Neuronal stem cell (in vitro differentiated cells): ENCODE measurements at places on chromosomes 16 and 17.

GRCh38 chr17:81994593-81995462, 17.4 kb downstream of the ASPSCR1 start:
- DNase-seq, result no peak

GRCh38 chr17:48027322-48027981, 10.1 kb downstream of the COPZ2 start:
- DNase-seq, result no peak

DNA sequence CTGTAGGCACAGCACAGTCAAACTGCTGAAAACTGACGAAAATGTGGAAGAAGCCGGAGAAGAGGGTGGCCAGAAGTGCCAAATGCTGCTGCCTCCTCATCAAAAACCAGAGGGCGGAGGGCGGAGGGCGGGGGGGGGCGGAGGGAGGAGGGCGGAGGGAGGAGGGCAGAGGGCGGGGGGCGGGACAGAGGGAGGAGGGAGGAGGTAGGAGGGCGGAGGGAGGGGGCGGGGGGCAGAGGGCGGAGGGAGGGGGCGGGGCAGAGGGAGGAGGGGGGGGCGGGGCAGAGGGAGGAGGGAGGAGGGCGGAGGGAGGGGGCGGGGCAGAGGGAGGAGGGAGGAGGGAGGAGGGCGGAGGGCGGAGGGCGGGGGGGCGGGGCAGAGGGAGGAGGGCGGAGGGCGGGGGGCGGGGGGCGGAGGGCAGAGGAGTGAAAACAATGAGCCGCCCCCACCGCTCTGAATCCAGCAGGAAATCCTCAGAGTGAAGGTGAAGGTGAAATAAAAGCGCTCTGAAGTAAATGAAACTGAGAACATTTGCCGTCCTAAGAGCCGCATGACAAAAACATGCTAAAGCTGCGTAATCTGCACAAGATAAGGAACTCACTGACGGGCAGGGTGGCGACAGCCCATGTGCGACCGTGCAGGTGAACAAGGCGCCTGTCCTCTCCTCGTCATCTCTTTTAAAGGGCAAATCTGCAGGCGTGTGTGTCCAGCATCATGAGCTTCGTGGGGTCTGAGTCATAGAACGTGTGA, 22.6 kb upstream of the CBFA2T3 start:
- no peak for DNase-seq

GRCh38 chr16:89422527-89422904, 67.8 kb downstream of the ANKRD11 start:
- DNase-seq, result no peak

- DNase-seq, result no peak
Observed at GRCh38 chr17:42422412-42422957, 571 bp downstream of the CAVIN1 start.

- DNase-seq, result no peak
Observed at GRCh38 chr17:6639586-6640535, 650 bp downstream of the KIAA0753 start.

DNA sequence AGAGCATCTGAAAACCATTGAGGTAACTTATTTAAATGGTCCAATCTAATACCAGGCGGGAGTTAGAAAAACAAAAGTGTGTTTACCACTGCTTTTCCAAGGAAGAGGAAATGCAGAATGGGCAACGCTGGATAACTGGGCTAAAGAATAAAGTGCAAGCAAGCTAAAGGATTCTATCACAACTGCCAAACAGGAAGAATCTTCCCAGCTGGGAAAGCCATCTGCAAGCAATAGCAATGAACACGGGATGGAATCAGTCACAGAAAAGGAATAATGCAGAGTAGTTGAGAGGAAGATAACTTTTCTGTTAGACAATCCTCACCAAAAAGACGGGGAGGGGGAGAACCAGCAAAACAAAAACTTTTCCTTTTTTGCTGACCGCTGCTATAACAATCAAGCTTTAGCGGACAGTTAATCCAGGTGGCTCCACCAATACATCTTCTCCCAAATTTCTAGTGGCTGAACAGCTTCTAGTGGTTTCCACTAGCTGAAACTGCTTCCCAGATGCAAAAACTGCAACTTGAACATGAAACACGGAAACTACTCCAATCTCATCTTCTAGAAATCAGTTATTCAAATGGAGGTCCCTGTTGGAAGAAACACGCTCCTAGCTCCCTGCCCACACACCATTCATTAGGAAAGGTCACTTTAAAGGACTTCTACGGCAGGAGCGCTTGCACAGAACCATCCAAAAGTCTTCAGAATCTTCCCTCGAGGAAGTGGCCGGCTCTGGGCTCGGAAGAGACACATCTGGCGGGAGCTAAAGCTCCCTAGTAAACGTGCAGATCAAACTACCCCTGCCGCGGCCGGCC, 929 bp downstream of the TMEM11 start:
- DNase-seq, result no peak

GRCh38 chr17:81514489-81514738, 1.8 kb upstream of the ACTG1 start:
- no peak for DNase-seq

DNA sequence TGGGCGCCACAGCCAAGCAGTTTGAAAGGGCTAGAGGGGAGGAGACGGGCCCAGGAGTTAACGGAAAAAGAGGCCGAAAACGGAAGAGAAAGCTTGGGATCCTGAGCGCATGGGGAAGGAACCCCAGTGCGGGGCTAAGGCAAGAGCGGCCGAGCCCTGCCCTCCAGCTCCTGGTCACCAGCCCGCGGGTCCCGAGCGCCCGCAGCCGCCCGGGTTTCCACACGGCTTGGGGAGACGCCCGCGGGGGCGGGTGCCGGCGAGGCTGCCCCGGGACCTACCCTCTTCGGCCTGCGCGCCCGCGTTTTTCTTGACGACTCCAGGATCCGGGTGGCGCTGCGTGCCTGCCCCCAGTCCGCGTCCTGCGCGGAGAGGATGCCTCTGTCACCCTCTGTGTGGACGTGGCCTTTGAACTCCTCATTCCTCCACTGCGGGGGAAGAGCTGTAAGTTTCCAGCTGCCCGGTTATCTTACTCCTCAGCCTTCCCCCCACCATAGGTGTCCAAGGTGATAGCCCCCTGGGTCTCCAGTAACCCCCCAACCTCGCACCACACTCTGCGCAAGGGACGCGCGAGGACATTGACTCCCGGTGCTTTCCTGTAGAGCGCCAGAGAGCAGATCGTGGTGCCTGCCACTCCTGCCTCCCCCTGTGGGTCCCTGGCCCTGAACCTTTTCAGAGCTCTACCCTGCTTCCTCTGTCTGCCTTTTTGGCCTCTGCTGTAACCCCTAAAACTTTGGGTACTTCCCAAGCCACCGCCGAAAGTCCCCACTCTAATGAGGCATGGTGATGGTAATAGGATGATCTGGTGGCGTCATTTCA, 1.7 kb upstream of the CDH11 start:
- DNase-seq, result no peak

GRCh38 chr17:38685491-38685890, 10.7 kb upstream of the EPOP start:
- DNase-seq, result no peak

DNA sequence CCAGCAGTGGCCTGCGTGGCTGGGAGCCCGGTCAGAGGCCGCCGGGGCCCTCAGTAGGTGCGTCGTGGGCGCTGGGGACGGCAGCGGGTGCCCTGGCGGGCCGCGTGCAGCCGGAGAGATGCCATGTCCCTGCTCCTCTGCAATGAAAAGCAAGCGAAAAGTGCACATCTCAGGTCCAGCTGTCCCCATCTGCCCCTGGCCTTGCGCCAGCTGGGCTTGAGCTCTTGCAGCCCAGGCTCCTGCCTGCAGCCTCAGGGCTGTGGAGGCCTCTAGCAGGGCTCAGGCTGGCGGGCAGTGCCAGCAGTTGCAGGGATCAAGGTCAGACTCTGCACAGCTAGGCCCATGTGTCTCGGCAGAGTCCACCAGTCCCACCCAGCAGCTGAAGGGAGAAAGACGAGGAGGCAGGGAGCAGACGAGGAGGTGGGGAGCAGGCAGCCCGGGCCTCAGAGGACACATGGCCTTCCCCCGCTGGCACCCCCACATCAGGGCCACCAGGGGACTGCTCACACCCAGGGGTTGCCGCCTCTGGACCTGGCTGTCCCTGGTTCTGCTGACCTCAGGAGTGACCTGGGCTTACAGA, 11.2 kb downstream of the SLC16A3 start:
- no peak for DNase-seq

DNA sequence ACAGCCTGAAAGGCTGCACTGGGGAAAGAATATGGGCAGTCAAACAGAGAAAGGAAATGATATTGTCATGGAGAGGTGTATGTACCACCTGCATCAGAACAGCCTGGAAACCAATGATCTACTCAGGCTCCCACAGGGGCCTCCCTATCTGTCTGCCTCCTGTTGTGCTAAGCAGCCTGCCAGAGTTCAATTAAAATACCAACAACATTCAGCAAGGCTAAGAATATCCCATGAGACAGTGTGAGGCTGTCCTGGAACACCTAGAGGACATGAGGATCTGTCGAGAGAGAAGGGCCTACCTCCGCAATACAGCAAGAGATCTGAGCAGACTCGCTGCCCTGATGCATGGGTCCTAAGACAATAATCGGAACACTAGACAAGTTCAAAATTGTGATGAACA, 8.4 kb downstream of the FXR2 start:
- DNase-seq, result no peak

GRCh38 chr17:56694825-56695224, 101.3 kb downstream of the NOG start:
- no peak for DNase-seq

- DNase-seq, result no peak
Observed at GRCh38 chr16:19704321-19705145, 13.5 kb downstream of the KNOP1 start.

GRCh38 chr17:34226744-34227034, 28.4 kb upstream of the CCL2 start:
- DNase-seq, result no peak

GRCh38 chr17:63232565-63233310, 213.4 kb downstream of the CYB561 start:
- no peak for DNase-seq

DNA sequence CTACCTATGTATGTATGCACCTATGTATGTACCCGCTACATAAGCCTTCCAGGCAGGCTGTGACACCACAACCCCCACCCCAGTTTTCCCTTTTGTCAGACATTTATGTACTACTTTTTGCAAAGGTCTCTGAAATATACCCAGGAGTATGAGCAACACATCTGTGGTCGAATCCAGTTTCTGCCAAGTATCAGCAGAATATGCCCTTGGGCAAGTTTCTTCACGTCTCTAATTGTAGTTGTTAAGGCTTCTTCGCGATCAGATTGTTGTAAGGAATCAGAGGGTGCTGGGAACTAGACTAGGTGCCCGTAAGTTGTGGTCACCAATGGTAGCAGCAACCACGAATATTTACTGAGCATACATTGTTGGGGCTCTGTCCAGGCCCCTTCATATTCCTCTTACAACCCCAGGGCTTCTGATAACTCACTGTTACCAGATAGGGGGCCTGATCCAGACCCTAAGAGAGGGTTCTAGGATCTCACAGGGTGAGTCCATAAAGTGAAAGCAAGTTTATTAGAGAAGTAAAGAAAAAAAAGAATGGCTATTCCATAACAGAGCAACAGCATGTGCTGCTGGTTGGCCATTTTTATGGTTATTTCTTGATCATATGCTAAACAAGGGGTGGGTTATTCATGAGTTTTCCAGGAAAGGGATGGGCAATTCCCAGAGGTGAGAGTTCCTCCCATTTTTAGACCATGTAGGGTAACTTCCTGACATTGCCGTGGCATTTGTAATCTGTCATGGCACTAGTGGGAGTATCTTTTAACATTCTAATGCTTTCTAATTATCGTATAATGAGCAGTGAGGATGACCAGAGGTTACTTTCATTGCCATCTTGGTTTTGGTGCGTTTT, 16.6 kb downstream of the NUDT7 start:
- no peak for DNase-seq

- DNase-seq, result no peak
Observed at GRCh38 chr16:5069854-5070253, 1.8 kb upstream of the ALG1 start.

GRCh38 chr16:87054856-87055255, 262.3 kb downstream of the C16orf95 start:
- DNase-seq, result no peak

DNA sequence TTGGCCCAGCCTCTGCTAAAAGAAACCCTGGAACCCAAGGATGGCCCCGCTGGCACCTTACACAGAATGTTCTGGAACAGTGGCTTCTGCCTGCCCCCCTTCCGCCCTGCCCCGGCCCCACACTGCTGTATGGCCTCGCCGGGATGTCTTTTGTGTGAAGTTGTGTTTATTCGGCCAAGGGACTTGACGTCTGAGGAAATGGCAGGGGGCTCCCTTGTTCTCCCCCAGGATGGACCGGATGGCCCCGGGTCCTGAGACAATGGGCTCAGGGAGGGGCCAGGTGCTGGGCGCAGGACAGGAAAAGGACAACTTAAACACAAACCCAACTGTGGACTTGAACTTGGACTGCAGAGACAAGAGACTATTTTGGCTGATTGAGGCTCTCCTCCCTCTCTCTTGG, 81.6 kb upstream of the GSE1 start:
- DNase-seq, result no peak

GRCh38 chr16:10613785-10614485, 33.5 kb upstream of the EMP2 start:
- DNase-seq, result no peak

DNA sequence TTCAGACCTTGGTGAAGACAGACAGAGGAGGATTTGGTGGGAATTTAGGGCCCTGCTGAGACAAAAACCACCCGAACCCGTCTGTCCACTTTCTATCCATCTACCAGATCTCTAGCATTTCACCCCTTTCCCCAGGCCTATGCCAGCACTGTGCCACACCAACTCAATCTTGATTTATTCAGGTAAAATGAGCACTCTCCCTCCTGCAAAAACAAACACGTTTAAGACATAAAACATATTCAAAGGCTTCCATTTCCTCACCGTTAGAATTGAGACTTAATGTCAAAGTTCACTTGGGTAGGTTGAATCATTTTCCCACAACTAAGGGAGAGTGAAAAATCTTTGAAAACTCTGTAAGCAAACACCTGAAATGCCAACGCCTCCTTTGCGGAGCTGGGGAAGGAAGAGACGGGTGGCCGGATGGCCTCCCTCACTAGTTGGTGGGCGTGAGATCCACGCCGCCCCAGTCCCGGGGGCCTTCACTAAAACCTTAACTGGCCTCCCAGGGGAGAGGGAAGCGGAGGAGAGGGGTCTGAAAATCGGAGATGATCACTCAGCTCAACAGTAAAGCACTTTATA, 862 bp downstream of the DCAKD start:
- no peak for DNase-seq

- DNase-seq, result no peak
Observed at GRCh38 chr16:50151756-50152155, 1.4 kb upstream of the TENT4B start.

DNA sequence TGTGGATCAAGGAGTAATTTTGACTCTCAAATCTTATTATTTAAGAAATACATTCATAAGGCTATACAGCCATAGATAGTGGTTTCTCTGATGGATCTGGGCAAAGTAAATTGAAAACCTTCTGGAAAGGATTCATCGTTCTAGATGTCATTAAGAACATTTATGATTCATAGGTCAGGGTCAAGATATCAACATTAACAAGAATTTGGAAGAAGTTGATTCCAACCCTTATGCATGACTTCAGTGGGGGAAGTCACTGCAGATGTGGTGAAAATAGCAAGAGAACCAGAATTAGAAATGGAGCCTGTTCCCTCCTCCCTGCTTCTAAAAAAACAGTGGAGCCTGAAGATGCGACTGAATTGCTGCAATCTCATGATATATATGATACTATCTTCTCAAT, 36.6 kb upstream of the HNF1B start:
- DNase-seq, result no peak

GRCh38 chr17:28057731-28058246, 15.3 kb downstream of the NLK start:
- DNase-seq, result no peak
